AML-193 (cell line): ENCODE measurements at places on chromosomes 2 and 18.

DNA sequence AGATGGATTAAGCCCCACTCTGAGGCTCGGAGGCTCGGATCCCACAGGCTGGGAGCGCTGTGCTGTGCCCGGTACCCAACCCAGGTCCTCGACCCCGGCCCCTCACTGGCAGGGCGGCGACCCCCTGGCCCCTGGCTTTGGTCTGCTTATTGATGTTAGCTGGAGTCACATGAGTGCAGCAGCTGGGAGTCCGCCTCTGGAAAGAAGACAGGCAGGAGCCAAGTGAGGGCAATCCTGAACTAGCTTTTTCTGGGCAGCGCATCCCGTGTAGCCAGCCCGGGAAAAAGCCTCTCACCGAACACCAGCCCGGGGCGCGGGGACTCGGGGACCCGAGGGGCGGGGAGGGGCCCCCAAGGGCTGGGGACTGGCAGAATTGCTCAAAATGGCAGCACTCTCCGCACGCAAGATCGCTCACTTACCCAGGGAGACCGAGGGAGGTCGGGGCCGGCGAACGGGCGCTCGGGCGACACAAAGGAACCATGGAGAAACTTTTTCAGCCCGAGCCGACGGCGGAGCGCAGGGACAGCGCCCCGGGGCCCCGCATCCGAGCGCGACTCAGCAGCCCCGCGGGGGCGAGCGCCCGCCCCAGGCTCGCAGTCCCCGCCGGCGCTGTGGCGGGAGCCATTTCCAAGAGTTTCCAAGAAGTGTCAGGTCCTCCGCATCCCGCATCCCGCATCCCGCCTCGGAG lies 567 bp downstream of the TMEM200C start:
- no peak for DNase-seq

GRCh38 chr18:73707035-73707434 lies 440.6 kb downstream of the FBXO15 start:
- DNase-seq, result no peak

DNA sequence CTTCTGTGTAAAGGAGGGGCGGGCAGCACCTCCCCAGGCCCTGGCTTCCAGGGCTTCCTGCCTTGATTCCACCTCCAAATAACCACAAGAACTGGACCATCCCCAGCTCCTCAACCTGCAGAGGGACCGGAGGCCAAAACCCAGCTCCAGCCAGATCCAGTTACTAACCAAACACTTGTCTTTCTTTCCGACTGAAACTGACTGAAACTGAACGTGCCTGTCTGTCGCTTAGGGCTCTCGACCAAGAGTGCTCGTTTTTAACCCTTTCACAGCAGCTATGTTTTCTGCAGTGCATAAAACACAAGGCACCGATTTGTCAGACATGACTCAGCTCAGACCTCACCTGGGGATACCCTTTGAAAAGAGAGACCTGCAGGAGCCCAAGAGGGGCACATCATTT lies 249.9 kb upstream of the SIX2 start:
- DNase-seq, result no peak

GRCh38 chr2:30266705-30267104 lies 35.4 kb downstream of the LBH start:
- no peak for DNase-seq

- DNase-seq, result peak; percentile 80
Measured at GRCh38 chr18:35386600-35387100, 9.5 kb upstream of the ZNF396 start.

DNA sequence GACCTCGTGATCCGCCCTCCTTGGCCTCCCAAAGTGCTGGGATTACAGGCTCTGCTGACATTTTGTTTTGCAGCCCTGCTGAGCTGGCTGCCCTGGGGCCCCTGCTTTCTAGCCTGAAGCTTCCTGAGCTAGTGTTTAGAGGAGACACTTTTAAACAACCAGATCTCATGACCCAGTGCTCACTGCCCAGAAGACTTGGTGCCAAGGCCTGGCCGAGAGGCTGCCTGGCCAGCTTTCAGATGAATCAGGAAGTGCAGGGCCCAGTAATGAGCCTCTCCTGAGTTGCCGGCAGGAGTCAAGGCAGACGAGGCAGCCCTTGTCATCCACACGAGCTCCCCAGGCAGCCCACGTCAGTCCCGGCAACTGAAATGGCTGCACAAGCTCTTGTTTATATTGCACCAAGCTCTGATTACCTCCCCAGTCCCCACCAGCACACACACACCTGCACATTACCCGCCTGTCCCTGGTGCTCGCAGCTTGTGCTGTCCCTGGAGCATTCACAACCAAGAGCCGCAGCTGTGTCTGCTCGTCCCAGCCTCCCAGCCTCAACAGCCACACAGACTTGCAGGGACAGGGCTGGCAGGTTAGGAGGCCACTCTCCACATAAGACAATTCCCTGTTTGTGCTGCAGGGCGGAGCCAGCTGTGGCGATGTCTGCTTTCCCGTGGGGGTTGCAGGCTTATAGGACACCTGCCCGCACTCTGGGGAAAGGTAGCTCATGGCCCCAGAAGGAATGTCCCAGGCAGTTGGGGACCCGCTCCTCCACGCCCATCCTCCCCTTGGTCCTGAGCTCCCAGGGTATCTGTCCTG lies 331.2 kb upstream of the MYT1L start:
- no peak for DNase-seq

DNA sequence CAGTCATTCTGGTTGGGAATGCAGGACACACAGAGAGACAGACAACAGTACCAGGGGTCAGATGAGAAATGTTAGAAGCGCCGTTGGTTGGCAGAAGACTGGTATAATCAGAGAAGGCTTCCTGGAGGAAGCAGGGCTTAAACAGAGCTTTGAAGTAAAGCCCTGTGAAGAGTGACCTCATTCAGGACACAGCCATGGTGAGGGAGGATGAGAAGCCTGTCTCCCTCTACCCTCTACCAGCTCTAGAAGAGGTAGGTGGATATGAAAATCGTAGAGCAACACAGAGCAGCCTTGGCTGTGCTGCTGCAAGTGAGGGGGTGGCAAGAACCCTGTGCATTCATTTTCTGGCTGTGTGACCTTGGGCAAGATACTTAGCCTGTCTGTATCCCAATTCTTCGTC lies 14.2 kb downstream of the TET3 start:
- DNase-seq, result no peak

- no peak for DNase-seq
Measured at GRCh38 chr2:223238301-223238700, 186.3 kb downstream of the KCNE4 start.

- no peak for DNase-seq
Measured at GRCh38 chr2:202442882-202443281, 66.8 kb downstream of the BMPR2 start.

- DNase-seq, result no peak
Measured at GRCh38 chr2:156147594-156148330, 184.8 kb downstream of the NR4A2 start.

- DNase-seq, result peak; percentile 56
Measured at GRCh38 chr18:13558124-13558523, 168.2 kb downstream of the FAM210A start.

GRCh38 chr2:10829299-10829698 lies 16.7 kb upstream of the PDIA6 start:
- DNase-seq, result no peak

DNA sequence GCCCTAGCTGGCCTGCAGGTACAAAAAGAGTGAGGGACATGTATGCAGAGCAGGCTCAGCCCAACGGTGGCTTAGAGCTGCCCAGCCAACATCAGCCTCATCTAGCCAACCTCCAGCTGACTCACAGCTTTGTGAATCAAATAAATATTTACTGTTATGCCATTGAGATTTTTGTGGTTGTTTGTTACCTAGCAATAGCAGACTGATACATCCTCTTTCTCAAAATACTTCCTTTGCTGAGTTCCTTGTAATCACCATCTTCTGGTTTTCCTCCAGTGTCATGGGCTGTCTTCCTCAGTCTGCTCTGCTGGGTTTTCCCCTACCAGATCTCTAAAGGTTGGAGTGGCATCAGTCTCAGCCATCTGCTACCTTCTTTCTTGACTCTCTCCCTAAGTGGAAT lies 126.6 kb upstream of the SLC1A4 start:
- peak; percentile 63 for DNase-seq

- peak; percentile 13 for DNase-seq
Measured at GRCh38 chr2:39483534-39483933, 46.4 kb upstream of the MAP4K3 start.

DNA sequence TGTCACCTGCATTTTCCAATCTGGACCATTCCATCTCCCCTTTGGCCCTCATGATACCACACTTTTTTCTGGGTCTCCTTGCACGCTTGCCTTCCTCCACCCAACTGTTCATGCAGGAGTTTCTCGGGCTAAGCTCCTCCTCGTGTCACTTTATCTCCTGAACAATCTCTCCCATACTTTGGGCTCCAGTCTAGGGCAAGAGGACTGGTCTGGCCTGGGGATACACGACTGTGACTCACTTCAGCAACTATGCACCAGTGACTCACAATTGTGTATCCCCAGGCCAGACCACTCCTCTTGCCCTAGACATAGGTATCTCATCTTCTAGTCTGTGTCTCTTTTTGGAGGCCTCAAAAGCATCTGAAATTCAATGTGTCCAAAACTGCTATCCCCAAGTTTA lies 149.4 kb upstream of the PTPRM start:
- DNase-seq, result no peak

DNA sequence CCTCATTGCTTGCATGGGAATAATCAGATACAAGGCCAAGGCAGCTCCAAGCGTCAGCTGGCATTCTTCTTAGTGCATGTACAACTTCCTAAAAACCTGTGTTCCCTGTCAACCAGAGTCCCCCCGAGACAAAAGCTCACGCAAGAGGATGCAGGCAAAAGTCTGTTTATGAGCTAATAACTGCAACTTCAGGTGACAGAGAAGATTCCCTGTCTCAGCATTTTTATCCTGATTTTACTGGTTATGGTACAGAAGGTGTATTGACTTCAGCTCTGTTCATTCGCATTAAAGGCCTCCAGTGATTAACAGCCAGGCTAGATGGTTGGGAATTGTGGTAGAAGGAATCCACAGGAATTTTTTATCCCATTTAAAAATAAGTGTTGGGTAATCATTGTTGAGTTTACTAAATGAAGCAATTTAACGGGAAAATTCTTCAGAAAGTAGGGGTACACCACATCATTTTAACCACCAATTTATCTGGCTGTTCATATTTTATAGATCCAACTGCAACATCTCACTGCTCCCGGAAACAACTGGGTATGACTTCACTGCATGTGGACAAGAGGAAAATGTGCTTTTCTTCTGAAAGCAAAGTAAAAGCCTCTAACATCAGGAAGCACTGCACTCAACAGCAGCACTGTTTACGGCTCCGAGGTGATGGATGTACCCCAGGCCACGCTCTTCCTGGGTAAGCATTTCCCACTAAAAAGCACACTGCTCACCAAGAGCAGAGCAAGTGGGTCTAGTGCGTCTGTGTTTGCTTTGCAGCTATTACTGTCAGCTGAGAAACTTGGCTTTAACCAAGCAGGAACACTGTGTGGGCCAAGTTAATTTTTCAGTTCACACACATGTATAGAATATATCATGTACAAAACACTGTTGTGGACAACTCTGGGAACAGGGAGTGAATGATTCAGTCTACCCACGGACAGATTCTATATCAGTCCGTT lies 31.9 kb downstream of the CCBE1 start:
- DNase-seq, result no peak

- DNase-seq, result no peak
Measured at GRCh38 chr2:100791936-100792308, 28.0 kb upstream of the NPAS2 start.

- DNase-seq, result no peak
Measured at GRCh38 chr2:98458207-98458606, 13.5 kb downstream of the INPP4A start.

DNA sequence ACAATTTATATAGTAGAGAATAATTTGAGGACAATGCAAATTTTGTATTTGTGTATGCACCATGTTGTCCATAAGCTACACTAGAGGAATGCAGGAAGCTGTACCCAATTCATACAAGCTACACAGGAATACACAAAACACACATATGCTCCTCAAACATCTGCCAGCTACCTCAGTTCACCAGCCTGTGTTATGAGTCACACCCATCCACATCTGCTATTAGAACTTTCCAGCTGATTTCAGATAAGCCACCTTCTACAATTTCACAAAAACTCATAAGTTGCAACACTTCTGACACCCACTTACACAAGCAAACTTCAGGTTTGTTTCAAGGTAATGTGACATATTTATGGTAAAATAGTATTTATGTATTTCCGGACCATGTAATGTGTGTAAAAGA lies 438.9 kb downstream of the SATB2 start:
- DNase-seq, result no peak

GRCh38 chr18:78150590-78150989 lies 829.0 kb upstream of the SALL3 start:
- DNase-seq, result no peak

GRCh38 chr2:46006473-46007025 lies 290.7 kb upstream of the EPAS1 start:
- DNase-seq, result no peak

DNA sequence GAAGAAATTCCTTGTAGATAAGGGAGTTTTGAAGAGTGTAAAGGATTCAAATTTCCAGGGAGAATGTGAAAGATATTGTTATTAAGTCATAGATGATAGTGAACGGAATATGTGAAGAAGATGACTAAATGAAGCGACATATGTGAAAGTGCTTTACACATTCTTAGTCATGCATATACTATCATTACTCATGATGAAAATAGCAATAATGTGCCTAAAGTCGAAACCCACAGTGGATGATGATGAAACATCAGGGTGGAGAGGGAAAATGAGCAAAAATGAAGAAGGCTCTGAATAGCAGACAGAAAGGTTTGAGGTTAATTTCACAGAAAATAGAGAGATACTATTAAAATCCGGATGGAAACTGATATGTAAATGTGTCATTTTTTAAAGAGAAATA lies 1237.1 kb downstream of the LRP1B start:
- no peak for DNase-seq

- no peak for DNase-seq
Measured at GRCh38 chr2:120654381-120655134, 81.1 kb upstream of the GLI2 start.

DNA sequence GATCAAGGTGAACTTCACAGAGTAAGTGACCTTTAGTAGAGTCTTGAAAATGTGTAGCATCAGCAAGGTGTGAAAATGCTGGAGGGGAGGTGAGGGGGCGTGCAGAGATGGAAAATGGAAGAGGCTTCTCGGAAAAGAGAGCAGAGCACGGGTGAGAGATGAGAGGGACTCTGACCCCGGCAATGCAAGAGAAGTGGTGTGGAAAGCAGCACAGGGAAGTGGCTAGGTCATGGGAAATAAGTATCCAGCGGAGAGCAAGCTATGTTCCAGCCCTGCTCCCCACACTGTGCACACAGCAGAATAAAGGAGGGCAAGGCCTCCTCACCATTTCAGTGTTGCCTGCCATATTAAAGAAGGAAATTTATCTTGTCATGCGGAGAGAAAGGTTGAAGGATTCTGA lies 241.7 kb upstream of the DOK6 start:
- DNase-seq, result no peak

DNA sequence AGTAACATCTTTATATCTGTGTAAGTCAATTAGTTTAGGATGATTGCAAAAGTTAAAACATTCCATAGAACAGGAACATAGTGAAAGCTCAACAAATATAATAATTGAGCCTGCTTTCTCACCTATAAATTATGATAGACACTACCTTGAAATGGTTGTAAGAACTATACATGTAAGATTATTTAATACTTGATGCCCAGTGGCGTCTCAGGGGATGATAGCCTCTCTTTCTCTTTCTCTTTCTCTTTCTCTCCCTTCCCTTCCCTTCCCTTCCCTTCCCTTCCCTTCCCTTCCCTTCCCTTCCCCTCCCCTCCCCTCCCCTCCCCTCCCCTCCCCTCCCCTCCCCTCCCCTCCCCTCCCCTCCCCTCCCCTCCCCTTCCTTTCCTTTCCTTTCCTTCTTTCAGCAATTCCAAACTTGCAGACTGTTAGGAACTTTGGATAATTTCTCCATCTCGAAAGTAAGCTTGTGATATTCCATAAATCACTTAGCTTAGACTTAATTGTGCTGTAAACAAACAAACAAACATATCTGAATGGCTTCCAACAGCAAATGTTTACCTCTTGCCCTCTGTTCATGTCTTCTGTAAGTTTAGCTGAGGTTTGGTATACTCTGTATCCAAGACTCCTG lies 1102.7 kb downstream of the TSN start:
- no peak for DNase-seq
